ENCODE measurements at places on chromosomes 4 and X.
A peak's percentile ranks its signal among the peaks of the same experiment; 100 is the strongest.

DNA sequence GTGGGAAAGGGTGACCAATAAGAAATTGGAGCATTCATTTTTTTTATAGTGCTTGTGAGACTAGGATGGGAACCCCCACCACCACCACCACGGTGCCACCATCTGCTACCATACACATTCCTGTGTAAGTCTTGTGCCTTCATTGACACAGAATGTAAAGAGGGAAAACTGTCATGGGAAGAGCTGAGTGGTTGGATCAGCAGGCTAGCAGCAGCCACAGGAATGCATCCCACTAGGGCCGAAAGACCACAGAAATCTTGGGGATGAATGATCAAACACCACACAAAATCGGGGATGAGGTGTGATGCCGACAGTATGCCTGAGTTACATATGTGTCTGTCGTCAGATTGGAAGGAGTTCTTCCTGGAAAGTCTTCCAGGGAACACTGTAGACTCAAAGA, 69.2 kb downstream of the SRPX start:
- no peak for DNase-seq

GRCh38 chr4:162356181-162356580, 192.4 kb upstream of the FSTL5 start:
- DNase-seq: no peak

DNA sequence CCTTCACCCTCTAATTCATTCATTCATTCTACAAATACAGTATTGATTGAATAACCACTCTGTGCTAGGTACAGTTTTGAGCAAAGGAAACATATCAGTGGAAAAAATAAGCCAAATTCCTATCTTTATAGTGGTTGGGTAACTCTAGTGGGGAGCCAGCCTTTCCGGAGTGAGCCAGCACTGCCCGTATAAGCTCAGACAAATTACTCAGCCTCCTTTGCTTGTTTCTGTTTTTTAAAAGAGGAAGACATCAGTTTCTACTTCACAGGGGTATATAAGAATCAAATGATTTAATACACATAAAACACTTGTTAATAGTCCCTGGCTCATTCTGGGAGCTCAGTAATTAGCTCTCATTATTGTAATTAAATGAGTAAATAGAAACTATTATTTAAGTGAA, 238.2 kb upstream of the MAD2L1 start:
- DNase-seq: peak; percentile 86

DNA sequence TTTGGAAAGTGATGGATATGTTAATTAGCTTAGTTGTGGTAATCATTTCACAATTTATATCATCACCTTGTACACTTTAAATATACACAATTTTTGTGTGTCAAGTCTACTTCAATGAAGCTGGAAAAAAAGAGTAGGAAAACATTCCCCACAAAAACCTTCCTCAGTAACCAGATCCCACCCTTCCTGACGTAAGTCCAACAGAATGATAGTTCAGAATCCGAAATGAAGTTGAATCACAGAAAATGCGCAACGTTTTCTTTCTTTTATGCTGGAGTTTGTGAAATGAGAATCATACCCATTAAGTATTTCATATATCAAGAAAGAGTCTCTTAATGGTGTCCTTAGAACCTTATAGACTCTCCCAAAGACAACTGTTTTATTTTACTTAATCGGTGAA, 292.9 kb downstream of the USP46 start:
- DNase-seq: no peak

DNA sequence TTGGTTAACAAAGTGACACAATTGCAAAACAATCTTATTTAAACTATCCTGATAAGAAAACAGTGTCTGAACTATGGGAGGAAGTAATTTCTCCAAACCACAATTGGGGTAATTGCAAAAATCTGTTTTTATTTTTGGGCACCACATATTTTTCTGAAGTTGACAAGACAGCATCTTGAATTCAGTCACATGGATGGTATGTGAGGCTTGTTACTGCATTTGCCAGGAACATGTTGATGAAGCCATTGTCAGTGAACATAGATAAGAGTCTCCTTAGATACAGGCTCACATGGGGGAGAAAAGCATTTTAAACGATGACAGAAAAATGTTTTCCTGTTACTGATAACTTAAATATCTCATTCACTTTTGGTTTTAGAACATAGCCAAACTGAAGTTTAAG, 5.5 kb upstream of the USP53 start:
- no peak for DNase-seq

GRCh38 chr4:152942346-152942745, 6.2 kb downstream of the FHDC1 start:
- DNase-seq: no peak

DNA sequence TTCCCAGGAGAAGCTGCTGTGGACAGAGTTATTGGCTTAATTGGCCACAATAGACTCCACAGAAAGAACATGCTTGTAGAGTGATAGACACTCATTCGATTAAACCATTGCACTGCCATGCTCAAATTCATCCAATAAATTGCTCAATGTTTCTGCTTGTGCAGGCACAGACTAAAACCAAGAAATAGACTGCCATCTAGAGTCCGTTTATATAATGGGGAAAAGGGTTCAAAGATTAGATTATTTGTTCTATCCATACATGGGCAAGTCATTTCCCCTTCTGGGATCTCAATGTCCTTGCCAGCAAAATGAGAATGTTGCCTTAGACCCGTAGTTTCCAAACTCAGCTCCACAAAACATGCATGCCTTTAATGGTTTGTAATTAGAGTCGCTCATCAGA, 8.7 kb downstream of the SMIM10 start:
- DNase-seq: peak; percentile 63

- DNase-seq: no peak
Observed at GRCh38 chrX:153598541-153599191, at the start of gene CCNQ. Gene CCNQ, minus strand, starts transcription at chrX:153599139. Its CDS starts 66 bp downstream, at chrX:153599073.

GRCh38 chr4:53321151-53321983, 44.5 kb downstream of the SCFD2 start:
- peak; percentile 63 for DNase-seq

GRCh38 chr4:10082459-10083272, 33.9 kb downstream of the WDR1 start:
- DNase-seq: no peak

DNA sequence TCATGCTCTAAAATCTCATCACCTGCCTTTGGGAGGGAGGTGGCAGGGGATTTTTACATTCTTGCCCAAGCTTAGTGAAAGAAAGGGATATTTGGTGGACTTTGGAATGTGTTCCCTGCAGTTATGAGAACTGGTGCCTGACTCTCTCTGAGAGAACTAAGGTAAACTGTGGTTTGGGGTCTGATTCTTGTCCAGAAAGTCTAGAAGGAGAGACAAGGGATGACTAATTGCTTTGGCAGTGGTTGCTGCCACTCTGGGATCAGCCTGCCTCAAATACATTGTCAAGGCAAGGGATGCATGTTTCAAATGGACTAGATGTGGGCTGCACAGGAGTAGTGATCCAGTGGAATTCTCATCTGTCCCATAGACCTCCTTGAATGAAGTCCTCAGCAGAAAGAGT, 115.2 kb downstream of the DDIT4L start:
- no peak for DNase-seq

GRCh38 chrX:53547668-53548067, 113.5 kb upstream of the HSD17B10 start:
- no peak for DNase-seq

DNA sequence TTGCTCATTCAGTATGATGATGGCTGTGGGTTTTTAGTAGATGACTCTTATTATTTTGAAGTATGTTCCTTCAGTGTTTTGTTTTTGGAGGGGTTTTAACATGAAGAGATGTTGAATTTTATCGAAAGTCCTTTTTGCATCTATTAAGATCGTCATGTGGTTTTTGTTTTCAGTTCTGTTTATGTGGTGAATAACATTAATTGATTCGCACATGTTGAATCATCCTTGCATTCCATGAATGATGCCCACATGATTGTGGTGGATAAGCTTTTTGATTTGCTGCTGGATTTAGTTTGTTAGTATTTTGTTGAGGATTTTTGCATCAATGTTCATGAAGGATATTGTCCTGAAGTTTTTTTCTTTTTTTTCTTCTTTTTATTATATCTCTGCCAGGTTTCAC, 347.4 kb upstream of the EPHA5 start:
- no peak for DNase-seq

DNA sequence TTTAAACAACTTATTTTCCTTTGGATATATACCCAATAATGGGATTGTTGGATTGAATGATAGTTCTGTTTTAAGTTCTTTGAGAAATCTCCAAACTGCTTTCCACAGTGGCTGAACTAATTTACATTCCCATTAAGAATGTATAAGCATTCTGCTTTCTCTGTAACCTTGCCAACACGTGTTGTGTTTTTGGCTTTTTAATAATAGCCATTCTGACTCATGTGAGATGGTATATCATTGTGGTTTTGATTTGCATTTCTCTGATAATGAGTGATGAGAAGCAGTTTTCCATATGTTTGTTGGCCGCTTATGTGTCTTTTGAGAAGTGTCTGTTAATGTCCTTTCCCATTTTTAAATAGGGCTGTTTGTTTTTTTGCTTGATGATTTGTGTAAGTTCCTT, 155.6 kb upstream of the PITX2 start:
- DNase-seq: no peak

DNA sequence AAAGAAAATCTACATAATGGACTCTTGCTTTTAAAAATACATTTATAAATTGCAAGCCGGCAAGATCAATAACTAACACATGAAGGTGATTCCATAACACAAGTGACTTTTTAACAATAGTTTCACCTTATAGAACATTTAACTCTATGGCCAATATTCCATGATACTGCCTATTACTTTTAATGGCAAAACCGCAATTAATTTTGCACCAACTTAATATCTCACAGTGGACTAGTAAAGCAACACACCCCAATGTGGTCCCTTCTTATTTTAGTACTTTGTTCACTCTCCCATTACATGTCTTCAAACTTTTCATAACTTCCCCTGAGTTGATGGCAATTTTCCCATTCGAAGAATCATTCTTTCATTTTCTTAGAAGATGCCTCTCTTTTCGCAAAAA, 351.6 kb upstream of the F9 start:
- DNase-seq: no peak

- DNase-seq: no peak
Observed at GRCh38 chr4:98778206-98778605, 119.8 kb upstream of the TSPAN5 start.

- DNase-seq: no peak
Observed at GRCh38 chr4:76673362-76673761, 224.6 kb downstream of the SOWAHB start.

DNA sequence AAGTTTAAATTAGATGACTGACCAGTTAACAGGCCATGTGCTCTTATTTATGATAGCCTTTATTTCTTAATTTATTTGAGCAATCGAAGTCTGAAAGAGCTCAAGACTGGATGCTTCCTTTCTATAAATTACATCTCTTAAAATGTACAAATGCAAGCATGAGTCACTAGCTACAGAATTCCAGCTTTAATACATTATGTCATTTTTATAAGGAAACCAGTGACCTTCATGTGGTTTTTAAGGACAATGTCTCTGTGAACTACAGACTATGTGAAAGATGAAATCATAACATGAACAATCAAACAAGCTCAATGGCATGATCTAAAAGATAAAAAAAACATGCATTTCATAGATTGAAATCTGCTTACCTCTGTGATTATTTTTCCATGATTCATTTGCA, 15.4 kb downstream of the HTR2C start:
- no peak for DNase-seq

DNA sequence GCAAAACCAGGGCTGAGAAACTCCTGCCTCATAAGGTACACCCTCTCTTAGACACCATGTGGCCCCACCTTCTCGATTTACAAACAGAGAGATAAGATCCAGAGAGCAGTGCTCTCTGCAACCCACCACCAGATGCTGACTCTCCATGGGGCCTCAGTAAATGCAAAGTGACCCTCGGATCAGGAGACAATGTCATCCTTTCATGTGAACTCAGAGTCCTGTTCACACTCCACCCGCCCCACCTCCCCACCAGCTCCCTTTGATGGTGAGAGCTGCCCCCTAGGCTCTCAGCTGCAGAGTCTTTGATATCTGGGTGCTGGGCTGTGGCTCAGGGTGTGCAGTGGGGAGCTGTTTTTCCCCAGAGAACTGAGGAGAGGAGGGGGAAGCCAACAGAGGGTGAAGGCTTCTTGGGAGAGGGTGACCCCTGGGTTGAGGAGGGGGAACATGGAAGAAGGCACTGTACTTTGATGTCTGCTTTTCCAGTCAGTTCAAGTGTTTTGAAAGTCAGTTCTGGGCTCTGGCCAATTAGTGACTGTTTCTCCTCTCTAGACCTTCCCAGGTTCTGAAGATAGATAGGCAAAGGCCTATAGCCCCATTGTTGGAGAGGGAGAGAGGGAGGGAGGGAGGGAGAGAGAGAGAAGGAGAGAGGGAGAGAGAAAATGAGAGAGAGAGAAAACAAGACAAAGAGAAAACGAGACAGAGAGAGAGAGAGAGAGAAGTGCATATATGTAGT, 88.2 kb downstream of the SCD5 start:
- DNase-seq: no peak

GRCh38 chr4:89823416-89823815, 13.5 kb downstream of the SNCA start:
- no peak for DNase-seq

DNA sequence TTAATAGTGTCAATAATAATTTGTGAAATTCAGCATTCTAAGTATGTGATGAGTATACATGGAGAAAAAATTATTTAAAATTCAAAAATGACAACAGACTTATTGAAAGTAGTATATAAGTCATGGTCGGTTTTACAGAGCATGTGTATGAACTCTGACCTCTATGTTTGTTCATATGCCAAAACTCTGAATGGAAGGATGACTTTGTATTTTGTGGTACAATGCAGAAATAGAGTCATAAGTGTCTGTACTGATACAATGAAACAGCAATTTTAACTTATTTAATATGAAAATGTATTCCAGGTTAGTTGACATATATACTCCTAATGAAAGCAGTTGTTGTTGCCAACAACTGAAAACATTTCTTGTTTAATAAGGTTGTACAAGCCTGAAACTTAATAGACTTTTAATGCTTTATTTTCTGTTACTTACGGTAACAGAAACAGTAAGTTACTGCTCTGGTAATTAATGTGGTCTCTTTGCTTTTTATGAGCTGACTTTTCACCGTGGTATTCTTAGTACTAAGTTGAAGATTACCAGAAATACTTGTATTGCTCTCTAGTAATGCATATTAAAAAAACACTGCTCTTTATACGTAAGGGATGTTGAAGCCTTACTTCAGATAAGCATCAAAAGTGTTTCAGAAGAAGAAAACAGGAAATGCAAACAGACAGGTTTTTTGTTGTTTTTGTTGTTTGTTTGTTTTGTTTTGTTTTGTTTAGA, 1.9 kb downstream of the UBE2K start:
- no peak for DNase-seq

- no peak for DNase-seq
Observed at GRCh38 chr4:77473509-77473908, 132.1 kb upstream of the CXCL13 start.

DNA sequence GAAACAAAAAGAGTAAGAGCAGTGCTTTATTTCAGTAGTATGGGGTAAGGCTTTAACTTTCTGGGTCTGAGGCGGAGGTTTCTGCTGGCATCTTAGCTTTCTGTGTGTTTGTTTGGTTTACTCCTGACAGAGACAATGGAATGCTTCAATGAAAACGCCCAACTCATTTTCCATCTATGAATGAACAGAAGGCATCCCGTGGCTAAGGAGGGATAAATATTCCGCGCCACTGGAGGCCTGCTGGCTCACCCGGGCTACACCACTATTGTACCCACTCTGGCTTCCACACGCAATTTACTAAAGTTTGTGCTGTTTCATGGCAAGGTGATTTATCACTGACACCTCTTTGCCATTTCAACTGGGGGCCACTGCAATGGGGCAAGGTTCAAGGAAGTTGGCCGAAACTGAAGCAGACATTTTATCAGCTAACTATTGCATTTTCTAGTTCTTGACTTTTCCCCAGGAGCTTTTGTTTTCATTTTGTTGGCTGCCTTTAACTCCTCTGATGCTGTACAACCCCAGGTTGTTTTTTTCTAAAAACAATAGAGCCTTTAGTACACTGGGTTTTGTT, 32.8 kb upstream of the PPARGC1A start:
- DNase-seq: no peak

- DNase-seq: no peak
Observed at GRCh38 chr4:57418133-57418532, 307.9 kb upstream of the IGFBP7 start.

Data from MV-4-11 (cell line).